Tongue (tissue), 3 donors: ENCODE measurements at places on chromosomes 2 and 18. TPM values are rescaled to one million over a fixed set of nuclear protein-coding genes. Genes with fewer than 3 reads are reported as not detected.

Gene STPG4
- total RNA-seq = not detected

Gene KCNK3
- 1.1 TPM for total RNA-seq

Gene ALPP
- not detected for total RNA-seq

Gene NYAP2
- total RNA-seq = 0.10 TPM

Gene GCG
- not detected for total RNA-seq

Gene ASPRV1
- total RNA-seq = 0.62 TPM

Gene DTNA
- total RNA-seq = 105 TPM

Gene SKA1
- total RNA-seq = 2.6 TPM

Gene NOSTRIN
- 6.9 TPM for total RNA-seq

Gene MRO
- total RNA-seq = 0.21 TPM

Gene SP140
- 1.7 TPM for total RNA-seq
